ENCODE measurements at places on chromosomes 1 and 21. TPM values are rescaled to one million over a fixed set of nuclear protein-coding genes. Genes with fewer than 3 reads are reported as not detected.

RNASEL gene
- total RNA-seq, result 9.2 TPM

CELA3A gene
- total RNA-seq, result 2.6 TPM

CHD1L gene
- total RNA-seq, result 16.6 TPM

ACTN2 gene
- total RNA-seq, result 220 TPM

VWA5B1 gene
- total RNA-seq, result not detected
